ENCODE measurements at places on chromosomes 3 and 15.

GRCh38 chr15:48440084-48440483, 108.9 kb downstream of the DUT start:
- DNase-seq, result no peak

DNA sequence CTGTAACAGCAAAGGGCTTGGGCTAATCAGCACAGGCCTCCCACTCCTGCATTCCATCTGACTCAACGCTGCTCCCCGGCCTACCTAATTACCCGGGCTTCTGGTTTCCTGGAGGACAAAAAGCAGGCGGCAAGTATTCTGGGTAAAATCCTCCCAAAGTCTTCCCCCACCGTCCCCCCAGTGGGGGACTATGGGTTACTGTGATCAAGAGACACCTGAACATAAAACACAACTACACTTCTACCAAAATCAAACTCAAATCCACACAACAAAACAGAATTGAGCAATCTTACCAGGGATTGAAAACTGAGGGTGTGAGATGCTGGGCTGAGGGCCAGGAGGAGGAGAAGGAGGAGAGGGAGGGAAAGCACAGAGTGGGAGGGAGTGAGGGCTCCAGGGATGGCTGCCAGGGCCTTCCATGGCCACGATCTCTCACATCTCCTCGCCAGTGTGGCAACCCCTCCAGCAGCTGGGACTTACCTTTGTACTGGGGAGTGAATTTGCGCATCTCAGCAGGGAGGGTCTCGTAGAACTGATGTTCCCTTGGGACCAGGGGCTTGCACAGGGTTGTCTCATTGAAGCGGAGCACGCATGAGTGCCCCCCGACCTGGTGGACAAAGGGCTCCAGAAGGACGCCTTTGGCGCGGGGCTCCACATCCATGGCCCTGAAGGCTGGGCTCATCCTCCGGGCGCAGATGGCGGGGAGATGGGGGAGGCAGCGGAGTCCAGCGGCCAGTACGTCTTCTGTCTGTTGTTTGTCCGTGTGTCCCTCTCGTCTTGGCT, 9.1 kb upstream of the NCKIPSD start:
- DNase-seq, result no peak

DNA sequence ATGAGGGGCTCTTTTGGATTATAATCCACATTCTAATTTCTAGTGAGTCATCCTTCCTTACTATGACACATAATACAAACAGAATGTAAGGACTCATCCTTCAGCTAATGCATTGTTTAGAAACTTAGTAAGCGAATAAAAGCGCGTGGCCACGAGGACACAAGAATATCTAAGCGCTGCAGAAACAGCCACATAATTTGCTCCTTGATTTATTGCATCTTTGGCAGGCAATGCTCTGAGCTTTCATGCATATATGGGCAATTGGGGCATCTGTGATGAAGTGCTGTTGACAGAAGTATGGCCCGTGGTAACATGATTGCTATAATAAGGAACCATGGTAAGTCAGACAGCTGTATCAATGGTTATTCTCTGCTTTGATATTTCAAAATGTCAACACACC, 191.3 kb upstream of the ZNF385D start:
- DNase-seq, result no peak

DNA sequence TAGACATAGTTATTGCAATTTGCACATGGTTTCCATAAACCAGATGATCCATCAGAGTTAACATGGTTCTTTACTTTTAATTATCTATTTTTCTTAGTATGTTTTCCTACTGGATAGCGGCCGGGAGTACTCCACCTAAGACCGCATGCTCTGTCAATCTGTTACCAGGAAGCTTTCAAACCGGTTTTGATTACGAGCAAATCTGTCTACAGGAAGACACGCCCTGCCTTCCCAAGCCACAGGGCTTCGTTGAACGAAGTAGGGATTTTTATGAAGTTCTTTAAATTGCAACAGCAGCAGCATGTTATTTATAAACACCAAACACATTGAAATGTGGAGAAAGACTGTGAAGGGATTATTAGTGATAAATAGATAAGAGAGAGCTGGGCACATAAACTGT, 283.3 kb upstream of the ROBO2 start:
- DNase-seq, result no peak

DNA sequence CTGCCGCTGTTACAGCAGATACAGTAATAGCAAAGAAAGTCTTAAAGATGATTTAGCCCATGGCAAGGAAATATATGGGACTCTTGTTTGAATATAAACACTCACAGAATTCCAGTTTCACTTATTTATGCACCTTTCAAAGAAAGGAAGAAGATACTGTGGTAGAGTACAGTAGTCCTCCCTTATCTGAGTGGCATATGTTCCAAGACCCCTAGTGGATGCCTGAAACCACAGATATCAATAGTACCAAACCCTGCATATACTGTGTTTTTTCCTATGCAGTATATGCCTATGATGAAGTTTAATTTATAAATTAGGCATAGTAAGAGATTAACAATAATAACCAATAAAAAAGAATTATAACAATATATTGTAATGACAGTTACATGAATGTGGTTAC, 8.2 kb downstream of the MAP2K1 start:
- no peak for DNase-seq

- no peak for DNase-seq
Observed at GRCh38 chr15:31551323-31551722, 224.7 kb downstream of the KLF13 start.

GRCh38 chr3:25826510-25826909, 36.6 kb downstream of the OXSM start:
- DNase-seq, result no peak

GRCh38 chr3:129304146-129304961, 25.7 kb downstream of the HMCES start:
- DNase-seq, result no peak

DNA sequence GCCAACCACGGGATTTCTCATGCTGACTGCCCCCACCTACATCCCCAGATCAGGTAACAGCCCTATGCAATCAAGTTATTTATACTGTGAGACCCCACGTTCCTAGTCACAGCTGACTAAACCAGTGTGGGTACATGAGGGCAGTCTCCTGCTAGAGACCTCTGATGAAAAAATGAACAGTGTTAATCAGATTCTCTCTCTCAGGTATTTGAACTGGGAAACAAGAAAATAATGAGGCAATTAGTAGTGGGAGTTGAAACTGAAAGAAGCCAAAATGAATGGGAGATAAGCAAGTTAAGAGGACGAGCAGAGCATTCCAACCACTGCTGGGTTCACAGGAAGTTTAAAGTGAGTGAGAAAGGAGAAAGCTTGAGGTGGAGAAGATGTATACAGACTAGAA, 98.5 kb upstream of the MYO5C start:
- no peak for DNase-seq
